ENCODE measurements at places on chromosomes 3 and 15. TPM values are rescaled to one million over a fixed set of nuclear protein-coding genes. Genes with fewer than 3 reads are reported as not detected.

TM4SF18 gene
- total RNA-seq = 6.5 TPM

TMEM45A gene
- 17.2 TPM for total RNA-seq

SEMA5B gene
- 0.71 TPM for total RNA-seq

TPRA1 gene
- 38.8 TPM for total RNA-seq

CD86 gene
- 29.5 TPM for total RNA-seq

MUC4 gene
- total RNA-seq = 7.9 TPM

CHRM5 gene
- total RNA-seq = not detected

SLC35G2 gene
- total RNA-seq = 5.7 TPM

GOLGA6B gene
- not detected for total RNA-seq

STRC gene
- total RNA-seq = not detected

CACNA2D3 gene
- total RNA-seq = 3.6 TPM

SMCO1 gene
- not detected for total RNA-seq

CYP1A2 gene
- total RNA-seq = not detected

TMEM62 gene
- total RNA-seq = 26.2 TPM

CTXN2 gene
- total RNA-seq = not detected

ATP8B4 gene
- total RNA-seq = 9.0 TPM

ADAM10 gene
- 166 TPM for total RNA-seq

LDHAL6B gene
- total RNA-seq = not detected

RTP1 gene
- total RNA-seq = not detected

ISLR gene
- 24.0 TPM for total RNA-seq

LRRC31 gene
- 1.1 TPM for total RNA-seq

GOLGA8F gene
- not detected for total RNA-seq

MLF1 gene
- 13.5 TPM for total RNA-seq

BTLA gene
- total RNA-seq = 0.86 TPM

ADAMTS17 gene
- 3.0 TPM for total RNA-seq

CCDC39 gene
- 2.2 TPM for total RNA-seq

KLF13 gene
- total RNA-seq = 178 TPM

C3orf70 gene
- 3.2 TPM for total RNA-seq
